ENCODE measurements at places on chromosomes 5 and 9.

GRCh38 chr5:138664276-138664943 lies 88.8 kb upstream of the CTNNA1 start:
- no peak for DNase-seq

- DNase-seq, result no peak
Measured at GRCh38 chr5:73764586-73764985, 138.6 kb downstream of the ARHGEF28 start.

DNA sequence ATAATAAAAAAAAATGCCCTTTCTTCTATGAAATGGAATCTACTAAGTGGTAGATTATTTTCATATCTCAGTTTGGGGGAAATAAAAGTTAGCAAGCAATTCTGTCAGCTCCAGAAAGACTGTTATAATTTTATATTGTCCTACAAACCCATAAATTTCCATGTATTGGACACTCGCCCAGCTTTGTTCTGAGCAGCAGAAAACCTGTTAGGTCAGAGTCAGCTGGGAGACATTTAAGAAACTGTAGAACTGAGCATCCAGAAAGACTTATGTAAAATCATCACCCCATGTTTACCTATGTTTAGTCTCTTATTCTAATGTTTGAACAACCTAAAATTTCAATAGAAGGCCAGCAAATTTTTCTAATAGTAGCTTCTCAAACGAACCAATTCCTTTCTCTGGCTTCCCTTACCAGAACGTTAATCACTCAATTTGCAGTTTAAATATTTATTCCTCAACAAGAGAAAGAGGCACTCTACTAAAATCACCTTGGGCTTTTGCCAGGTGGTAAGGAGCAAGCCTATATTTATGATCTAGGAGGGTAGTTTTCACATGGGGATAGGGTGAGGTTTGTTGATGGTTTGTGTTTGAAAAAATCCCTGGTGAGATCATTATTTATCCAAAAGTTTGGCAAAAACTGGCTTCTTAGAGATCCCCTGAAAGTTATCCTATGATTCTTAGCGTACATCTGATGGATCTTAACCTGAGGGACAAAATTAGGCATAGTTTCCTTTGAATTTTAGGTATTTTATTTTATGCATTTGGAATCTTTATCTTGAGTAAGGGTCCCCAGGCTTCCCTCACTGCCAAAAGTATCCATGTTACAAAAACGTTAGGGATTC lies 34.4 kb downstream of the MACROH2A1 start:
- no peak for DNase-seq

DNA sequence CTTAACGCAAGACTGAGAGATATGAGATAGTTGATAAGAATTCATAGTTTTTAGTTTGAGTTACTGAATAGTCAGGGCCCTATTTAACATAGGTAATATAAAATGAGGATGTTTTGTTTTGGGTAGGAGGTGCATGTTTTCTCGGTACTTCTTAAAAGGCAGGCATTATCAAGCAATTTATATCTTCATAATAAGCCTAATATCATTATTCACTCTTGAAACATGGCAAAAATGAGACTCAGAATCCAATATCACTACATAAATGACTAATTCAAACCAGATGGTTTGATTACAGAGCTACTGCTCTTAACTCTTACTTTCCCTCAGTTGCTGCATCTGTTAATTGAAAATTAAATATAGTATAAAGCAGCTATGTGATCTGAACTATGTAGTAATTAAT lies 2038.7 kb downstream of the EFNA5 start:
- DNase-seq, result no peak

DNA sequence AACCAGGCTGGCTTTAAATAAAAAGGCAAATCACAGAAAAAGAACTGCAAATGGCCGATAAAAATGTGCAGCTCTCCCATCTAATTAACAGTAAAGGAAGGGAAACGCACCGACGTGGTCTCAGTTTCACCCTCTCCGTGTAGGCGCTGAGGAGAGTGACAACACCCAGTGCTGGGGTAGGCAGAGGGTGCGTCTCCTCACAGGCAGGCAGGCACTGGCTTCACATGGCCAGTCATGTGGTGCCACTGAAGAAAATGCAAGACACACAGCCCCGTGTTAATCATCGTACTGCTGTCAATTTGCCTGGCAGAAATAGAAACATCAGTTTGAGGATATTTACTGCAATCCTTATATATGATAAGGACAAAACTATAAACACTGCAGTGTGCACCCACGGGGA lies 178.4 kb downstream of the FANCC start:
- DNase-seq, result no peak

- no peak for DNase-seq
Measured at GRCh38 chr5:107919361-107919760, 248.6 kb upstream of the EFNA5 start.

GRCh38 chr9:99559776-99560175 lies 261.9 kb upstream of the NR4A3 start:
- DNase-seq, result no peak

GRCh38 chr9:94900222-94901018 lies 173.9 kb downstream of the AOPEP start:
- DNase-seq, result no peak

GRCh38 chr9:82255481-82256176 lies 267.1 kb downstream of the SPATA31D1 start:
- no peak for DNase-seq

GRCh38 chr9:22446950-22447617 lies 460 bp downstream of the DMRTA1 start:
- no peak for DNase-seq

DNA sequence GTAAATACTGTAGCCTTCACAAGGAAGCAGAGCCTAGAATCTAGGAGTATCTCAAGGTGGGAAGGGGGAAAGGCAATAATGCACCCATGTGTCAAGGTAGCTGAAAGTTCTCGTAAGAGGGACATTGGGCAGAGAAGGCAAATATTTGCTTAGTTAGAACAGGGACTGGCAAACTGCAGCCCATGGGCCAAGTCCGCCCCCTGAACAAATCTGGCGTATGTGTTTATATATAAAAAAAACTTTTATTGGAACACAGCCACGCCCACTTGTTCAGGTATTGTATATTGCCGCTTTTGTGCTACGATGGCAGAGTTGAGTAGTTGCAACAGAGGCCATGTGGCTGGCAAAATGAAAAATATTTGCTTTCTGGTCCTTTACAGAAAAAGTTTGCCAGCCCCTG lies 16.1 kb downstream of the KCNN2 start:
- DNase-seq, result no peak

- DNase-seq, result no peak
Measured at GRCh38 chr5:178428341-178429155, 161.6 kb downstream of the COL23A1 start.

DNA sequence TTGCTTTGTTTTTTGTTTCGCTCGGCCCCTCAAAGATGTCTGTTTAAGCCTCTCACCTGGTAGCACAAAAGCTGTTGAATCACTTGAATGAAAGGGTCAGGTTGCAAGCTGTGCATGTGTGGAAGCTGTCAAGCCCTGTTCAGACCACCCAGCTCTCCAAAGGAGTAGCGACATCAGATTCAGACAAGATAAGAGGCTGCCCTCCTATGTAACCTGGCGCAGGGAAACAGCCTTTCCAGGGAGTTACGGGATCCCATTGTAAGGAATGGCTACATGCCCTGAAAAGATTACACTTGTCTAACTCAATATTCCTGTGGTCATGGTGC lies 2.9 kb downstream of the FREM1 start:
- DNase-seq, result no peak

DNA sequence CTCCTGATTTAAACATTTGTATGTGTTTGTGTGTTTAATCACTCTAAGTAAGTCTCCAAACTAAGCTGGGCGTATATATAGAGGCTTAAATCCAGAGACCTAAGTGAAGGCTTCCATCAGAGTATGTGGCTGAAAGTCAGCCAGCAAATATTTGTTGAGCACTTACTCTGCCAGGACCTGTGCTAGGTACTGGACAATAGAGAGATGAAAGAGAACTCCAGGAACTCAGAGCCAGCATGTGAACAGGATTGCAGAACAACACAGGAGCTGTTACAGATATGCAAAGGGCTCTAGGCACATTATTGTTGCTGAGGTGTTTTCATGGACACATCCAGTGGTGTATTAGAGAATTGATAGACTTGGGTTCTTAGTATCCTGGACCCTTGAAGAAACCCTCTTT lies 4.7 kb upstream of the BNIP1 start:
- no peak for DNase-seq

GRCh38 chr5:5132234-5132633 lies 7.9 kb upstream of the ADAMTS16 start:
- no peak for DNase-seq

DNA sequence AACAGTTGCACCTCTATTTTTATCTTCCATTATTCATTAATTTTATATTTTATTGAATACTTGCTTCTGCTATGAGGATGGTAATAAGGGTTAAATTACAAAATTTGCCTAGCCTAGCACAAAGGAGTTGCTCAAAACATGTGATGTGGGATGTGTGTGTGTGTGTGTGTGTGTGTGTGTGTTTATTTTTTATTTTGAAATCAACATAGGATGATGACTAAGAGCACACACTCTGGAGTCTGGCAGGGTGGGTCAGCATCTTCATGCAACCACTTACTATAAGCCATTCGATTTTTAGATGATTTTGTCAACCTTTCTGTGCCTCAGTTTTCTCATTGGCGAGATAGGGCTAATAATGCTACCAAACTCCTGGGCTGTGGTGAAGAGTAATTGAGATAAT lies 57.7 kb upstream of the MAMDC2 start:
- DNase-seq, result no peak

DNA sequence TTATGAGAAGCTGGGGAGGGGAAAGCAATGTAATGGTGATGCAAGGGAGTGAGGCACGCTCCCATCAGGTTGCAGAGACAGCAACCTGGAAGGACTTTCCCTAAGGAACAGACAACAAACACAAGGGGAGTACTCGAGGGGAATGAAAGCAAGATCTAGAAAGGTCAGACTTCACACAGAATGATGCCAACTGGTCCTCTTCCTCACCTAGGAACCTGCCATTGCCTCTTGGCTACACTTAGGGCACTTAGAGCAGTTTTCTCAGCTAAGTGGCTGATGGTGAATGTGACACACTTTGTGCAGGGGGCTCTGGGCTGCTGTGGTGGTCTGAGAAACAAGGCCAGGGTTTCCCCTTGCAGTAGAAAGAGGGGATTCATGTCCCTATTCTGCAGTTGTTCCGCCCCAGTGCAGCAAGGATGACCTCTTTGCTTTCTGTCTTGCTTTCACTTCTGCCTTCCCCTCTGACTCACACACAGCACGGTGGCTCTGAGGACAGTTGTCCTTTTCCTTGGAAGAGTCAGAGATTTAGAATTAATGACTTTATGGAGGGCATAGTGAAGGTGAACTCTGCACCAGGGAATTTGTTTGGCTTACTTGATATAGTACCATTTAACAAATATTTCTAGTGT lies 394.0 kb upstream of the KLF4 start:
- no peak for DNase-seq

DNA sequence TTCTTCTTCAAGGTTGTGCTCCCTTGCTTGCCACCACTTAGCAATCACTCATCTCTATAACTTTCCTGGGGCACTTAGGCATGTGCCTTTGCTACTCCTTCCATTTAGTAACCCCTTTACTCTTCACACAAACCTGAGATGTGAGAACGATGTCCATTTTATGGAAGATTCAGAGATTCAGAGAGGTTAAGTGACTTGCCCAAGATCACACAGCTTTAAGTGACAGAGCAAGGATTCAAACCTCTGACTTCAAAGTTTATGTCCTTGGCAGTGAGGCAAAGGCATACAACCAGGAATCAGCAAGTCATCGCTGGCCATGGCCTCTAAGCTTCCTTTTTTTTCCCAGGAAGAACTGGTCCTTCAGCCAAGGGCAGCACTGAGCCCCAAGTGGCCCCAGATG lies 56.0 kb upstream of the GALNT10 start:
- no peak for DNase-seq
